ENCODE measurements at places on chromosomes 4 and X. TPM values are rescaled to one million over a fixed set of nuclear protein-coding genes. Genes with fewer than 3 reads are reported as not detected.

Gene SMIM31
- total RNA-seq = not detected

GRCh38 chrX:39260965-39261364 is 459.7 kb downstream of the MID1IP1 start:
- H3K27me3 ChIP-seq = no peaks in the 10 kb centered on the region
- no peak for DNase-seq
- H3K4me3 ChIP-seq = no peak overlapping the region
- H3K27ac ChIP-seq = no peak overlapping the region
- H3K36me3 ChIP-seq = no peaks in the 10 kb centered on the region

DNA sequence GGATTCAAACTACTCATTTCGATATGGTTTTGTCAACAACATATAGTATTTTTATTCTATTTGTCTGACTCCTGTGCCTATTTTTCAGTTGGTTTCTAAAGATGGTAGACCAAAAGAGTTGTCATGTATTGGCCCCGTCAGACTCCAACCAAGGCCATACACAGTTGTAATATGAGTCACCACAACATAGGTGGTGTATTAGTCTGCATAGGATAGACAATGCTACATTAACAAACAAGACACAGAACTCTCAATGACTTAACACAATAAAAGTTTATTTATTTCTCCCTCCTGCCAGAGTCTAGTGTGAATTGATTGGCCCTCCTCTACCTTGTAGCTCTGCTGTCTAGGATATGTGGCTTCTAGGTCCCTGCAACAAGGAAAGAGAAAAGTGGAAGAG is 45.9 kb downstream of the ARL9 start:
- no peaks in the 10 kb centered on the region for H3K4me1 ChIP-seq
- H3K27ac ChIP-seq = no peak overlapping the region
- H3K27me3 ChIP-seq = peaks cover 36% of the 10 kb centered on the region
- no peak overlapping the region for H3K4me3 ChIP-seq
- DNase-seq = no peak
- peaks cover 1% of the 10 kb centered on the region for H3K36me3 ChIP-seq

Gene ITIH6
- total RNA-seq = 0.08 TPM

Gene NAAA
- total RNA-seq = 19.2 TPM

- no peaks in the 10 kb centered on the region for H3K27me3 ChIP-seq
- no peak overlapping the region for H3K27ac ChIP-seq
Measured at GRCh38 chr4:127975121-127975770, 10.0 kb downstream of the ABHD18 start.

Gene HOPX
- 2.7 TPM for total RNA-seq

Gene SMIM43
- not detected for total RNA-seq

Gene MAGEC3
- not detected for total RNA-seq
